ENCODE measurements at places on chromosomes 2 and 18. TPM values are rescaled to one million over a fixed set of nuclear protein-coding genes. Genes with fewer than 3 reads are reported as not detected.
A peak's percentile ranks its signal among the peaks of the same experiment; 100 is the strongest.

- no peak for DNase-seq
These were observed 164.0 kb downstream of the DTNA start for GRCh38 chr18:34873986-34874580.

GRCh38 chr18:31162825-31163435 lies at the start of gene DSC1:
DSC1 (minus strand) TSS chr18:31162856; CDS start chr18:31162594, 262 bp downstream.
- DNase-seq: no peak

DNA sequence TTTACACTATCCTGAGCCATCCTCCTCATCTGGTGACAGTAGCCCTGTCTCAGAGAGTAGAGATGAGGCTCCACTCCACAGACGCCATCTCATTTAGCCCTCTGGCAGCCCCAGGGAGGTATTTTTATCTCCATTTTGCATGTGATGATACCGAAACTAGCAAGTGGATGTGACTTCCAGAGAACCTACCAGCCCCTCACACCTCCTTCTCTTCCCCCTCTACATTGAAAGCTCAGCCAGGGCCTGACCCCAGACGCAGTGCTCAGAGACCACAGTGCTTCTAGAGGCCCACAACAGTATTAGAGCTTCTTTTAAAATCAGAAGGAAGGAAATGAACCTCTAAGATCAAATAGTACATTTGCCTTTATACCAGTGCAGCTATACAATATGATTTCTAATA lies 8.3 kb downstream of the GYPC start:
- DNase-seq: no peak

DNA sequence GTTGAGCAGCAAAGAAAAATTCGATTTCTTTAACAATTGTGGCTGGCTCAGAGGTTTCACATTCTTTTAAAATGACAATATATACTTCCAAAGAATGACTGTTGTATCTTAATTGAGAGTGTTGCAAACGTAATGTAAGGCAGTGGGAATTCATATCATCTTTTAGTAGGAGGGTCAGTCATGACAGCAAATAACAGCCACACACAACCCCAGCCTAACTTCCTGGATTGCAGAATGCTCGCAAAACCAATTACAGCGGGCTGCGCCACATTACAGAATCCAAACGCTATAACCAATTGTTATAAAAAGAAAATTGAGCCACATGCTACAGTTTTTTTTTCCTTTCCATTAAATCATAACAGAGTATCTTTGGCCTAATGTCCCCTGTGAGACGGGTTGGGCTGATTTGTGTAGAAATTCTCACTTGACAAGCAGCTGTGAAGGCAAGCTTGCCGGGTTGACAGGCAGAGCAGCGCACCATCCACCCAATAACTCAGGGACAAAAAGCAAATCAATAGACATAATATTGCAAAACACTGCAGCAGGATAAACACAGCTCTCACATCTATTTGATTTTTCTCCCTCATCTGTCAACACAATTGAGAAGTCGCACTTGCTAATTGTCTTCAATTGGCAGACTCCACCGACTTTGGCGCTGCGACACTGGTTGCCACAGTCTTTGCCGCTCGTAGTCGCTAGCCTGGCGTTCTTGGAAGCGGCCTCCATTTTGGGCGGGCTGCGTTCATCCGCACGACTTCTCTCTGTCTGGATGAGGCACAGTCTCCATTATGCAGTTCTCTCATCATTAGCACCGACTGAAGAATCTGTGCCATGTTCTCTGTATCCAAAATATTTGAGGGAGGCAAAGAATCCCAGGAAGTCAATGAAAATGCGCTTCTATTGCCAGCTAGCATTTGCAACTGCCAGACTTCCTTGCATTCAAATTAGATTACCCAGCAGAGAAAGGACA lies 95.0 kb upstream of the CCDC68 start:
- peak; percentile 81 for DNase-seq

DNA sequence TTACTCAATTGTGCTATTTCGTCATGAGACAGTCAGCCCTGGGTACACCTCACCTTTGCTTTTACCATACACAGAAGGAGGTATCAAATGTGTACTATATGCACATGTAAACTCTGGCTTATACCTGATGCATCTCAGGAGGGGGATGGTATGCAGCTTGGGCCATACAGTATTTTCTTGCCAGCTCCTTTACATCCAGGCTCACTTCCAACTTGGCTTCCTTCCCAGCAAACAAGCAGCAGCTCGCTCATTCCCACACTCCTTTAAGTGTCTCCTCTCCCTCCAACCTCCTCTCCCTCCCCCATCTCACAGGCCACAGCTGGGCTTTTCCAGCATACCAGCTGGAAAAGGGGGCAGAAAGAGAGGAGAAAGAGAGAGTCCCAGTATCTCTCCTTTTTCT lies 9.6 kb downstream of the MARCHF4 start:
- peak; percentile 69 for DNase-seq

DNA sequence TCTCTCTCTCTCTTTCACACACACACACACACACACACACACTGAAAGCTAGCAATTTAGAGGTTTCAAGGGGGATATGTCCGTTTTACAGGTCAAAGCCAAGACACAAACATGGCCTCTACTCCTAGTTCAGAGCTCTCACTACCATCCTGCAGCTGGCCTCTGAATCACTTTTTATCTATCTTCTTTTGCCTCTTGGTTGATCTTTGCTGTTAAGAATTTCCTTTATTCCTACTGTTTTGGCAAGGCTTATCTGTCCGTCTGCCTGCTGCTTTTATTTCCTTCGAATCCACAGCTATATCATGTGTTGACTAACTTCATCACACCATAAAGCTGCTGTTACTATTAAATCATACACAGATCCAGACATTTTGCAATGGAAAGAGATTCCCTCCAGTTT lies 543.0 kb downstream of the PLCL1 start:
- peak; percentile 26 for DNase-seq

DNA sequence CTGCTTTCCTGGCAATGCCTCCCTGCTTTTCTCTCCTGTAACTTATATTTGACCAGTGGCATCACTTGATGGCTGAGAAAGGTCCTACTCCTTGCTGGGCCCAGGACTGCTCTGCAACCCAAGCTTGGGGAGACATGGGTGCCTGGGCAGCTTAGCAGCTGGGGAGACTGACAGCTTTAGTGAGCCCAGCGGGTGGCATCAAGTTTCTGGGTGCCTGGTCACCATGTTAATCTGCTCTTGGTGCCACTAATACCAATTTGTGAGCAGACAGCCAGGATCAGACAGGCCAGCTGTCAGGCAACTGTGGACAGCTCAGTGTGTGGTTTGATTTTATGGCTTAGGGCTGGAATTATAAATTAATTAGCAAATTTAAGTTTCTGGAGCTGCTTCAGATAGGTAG lies 144.8 kb upstream of the GLI2 start:
- no peak for DNase-seq

GRCh38 chr2:10817413-10817812 lies 4.8 kb upstream of the PDIA6 start:
- DNase-seq: no peak

DNA sequence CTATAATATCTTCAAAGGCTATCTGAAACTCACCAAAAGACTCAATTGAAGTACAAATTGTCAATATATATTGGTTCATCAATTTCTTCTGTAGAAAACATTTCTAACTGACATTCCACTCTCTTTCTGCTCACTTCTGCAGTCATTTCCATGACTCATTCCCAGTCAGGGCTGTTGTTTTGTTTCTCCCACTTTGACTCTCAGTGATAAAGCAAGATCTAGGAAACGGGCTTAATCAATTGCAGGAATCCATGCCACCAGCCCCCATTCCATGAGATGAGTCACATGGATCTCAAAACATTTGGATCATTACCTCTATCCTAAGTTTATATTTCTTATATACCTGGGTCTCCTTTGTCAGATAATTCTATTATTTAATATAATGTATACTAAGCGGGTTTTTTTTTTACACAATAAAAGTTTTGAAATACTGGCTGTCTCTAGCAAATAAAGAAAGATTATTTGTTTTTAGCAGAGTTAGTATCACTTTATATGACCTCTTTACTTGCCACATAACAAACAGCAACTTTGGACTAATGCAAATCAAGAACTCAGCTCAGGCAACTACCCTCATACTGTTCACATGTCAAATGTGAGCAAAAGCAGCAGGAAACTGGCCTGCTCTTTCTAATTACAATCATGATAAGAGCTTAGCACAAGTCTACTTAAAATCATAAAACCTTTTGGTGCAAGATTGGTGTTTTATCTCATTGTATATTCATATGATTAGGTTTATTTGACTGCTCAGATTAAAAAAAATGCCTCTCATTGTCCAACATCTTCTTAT lies 251.1 kb upstream of the PIK3C3 start:
- DNase-seq: no peak

GRCh38 chr2:137223722-137224121 lies 458.4 kb downstream of the THSD7B start:
- no peak for DNase-seq

GRCh38 chr2:15481000-15481399 lies 80.1 kb downstream of the NBAS start:
- DNase-seq: no peak

GRCh38 chr2:83054751-83055150 lies 1404.3 kb downstream of the SUCLG1 start:
- peak; percentile 48 for DNase-seq

DNA sequence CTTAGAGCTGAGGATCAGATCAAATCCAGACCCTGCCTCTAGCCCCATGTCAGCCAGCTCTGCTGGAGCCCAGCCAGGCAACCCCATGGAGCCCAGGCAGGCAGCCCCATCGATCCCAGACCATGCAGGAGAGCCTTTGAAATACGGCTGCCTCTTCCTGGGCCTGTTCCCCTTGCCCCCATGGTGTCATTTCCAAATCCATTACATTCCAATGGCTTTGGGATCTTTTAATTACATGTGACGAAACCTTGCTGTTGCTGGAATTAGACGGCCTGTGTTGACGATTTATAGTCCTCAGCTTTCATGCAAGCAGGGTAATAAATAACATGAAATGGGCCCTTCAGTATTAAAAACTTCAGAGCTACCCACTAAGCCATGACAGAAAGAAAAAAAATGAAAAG lies 75.8 kb upstream of the SLC14A2 start:
- no peak for DNase-seq

DNA sequence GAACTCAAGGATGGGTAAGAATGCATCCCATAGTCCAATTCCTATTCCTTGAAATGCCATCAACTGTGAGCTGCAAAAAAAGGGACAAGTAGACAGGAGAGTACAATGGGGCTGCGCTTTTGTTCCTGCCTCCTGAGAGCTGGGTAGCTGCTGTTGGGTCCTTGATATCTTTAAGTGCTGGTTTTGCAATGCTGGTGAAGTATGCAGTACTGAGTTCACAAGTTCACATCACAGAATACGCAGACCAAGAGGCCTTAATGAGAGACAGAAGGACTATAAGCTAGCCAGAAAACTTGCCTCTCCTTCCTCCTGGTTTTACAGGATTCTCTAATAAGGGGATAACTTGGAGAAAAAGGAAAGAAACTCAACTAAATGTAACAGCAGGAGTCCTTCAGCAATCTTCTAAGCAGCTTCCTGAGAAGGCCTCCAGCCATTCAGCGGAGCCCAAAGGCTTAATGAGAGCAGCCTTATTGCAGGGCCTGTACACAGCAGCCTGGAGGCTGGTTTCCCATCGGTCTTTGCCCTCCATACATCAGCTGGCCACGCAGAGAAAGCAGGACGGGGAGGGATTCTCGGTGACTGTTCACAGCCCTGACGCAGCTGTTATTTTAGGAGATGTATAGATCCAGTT lies 293.1 kb downstream of the CDCA7 start:
- peak; percentile 62 for DNase-seq

GRCh38 chr2:71646028-71646427 lies 192.7 kb downstream of the DYSF start:
- DNase-seq: peak; percentile 10

- no peak for DNase-seq
These were observed 178.2 kb downstream of the SUCLG1 start for GRCh38 chr2:84280873-84281272.

DNA sequence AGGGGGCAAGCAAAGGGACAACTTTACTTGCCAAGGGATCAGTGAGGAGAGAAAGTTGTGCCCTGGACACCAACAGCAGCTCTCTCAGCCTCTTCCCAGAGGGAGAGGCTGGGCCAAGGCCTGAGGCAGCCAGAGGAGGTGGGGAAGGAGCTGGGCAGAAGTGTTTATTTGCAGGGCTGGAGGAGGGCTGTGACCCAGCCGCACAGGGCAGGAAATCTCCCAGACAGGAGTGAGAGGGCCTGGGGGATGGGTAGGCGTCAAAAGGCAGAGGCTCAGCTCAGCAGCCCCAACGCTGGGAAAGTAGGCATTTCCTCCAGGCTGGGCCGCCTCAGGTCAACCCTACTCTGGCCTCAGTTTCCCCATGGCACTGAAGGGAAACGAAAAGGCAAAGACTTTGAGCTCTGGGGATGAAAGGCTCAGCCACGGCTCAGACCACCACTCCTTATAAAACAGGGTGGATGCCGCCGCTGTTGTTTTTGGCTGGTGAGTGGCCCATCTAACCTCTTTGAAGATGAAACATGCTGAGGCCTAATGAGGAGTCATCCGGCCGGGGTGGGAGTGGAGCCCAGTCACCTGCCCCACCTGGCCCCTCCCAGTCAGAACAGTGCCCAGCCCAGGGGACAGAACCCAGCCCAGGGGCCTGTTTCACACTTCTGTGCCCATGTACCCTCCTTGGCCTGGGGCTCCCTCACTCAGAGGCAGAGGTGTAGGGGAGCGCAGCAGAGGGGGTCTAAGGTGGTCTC lies 21.9 kb upstream of the SEMA4C start:
- DNase-seq: peak; percentile 48

DNA sequence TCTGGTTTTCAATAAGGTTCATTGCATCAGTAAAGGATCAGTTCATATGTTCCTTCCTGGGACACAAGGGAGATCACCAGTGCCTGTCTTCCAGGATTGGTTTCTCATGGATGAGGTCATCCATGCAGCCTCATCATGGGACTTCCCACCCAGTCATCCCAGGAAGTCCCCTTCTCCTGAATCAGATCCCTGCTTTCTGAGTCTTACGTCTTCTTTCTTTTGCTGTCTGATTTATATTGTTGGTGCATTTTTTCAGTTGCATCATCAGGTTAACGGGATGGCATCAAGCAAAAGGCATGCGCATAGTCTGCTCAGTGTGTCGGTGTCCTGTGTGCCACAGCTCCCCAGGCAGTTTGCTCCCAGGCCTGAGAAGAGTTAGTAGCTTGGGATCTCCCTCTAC lies 105.9 kb downstream of the SOX11 start:
- peak; percentile 13 for DNase-seq

DNA sequence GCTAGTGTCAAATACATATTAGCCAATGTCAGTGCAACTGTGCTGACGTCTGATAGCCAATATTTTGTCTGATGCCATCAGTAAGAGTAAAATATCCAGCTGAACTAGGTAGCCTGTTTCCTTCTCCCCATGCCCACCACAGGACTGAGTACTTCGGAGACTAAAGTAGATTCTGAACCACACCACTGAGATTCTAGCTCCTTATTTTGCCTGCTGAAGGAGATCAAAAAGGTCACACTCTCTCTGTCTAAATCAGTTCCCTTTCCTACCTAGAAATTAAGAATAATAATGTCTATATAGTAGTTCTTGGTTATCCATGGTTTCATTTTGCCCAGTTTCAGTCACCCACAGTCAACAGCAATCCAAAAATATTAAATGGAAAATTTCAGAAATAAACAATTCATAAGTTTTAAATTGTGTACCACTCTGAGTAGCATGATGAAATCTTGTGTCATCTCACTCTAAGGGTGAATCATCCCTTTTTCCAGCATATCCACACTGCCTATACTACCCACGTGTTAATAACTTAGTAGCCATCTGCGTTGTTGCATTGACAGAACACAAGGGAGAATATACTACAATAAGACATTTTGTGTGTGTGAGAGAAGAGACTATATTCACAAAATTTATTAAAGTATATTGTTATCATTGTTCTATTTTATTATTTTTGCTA lies 1043.3 kb upstream of the PIK3C3 start:
- DNase-seq: peak; percentile 92

KCNS3 gene
- 2.8 TPM for polyA plus RNA-seq

ACADL gene
- polyA plus RNA-seq: 0.07 TPM

CXCR1 gene
- polyA plus RNA-seq: not detected

CROCC2 gene
- polyA plus RNA-seq: 0.12 TPM

RGPD3 gene
- polyA plus RNA-seq: 0.07 TPM

SLC38A11 gene
- polyA plus RNA-seq: 1.1 TPM

CHPF gene
- 35.8 TPM for polyA plus RNA-seq

MBD1 gene
- 36.2 TPM for polyA plus RNA-seq
